ENCODE measurements at places on chromosomes 6 and 20.

GRCh38 chr20:53179749-53180148, 207.6 kb downstream of the TSHZ2 start:
- no peak for DNase-seq

GRCh38 chr6:135901774-135902524, 50.4 kb downstream of the PDE7B start:
- DNase-seq = no peak

GRCh38 chr20:47117773-47118172, 223.1 kb downstream of the EYA2 start:
- DNase-seq = no peak

DNA sequence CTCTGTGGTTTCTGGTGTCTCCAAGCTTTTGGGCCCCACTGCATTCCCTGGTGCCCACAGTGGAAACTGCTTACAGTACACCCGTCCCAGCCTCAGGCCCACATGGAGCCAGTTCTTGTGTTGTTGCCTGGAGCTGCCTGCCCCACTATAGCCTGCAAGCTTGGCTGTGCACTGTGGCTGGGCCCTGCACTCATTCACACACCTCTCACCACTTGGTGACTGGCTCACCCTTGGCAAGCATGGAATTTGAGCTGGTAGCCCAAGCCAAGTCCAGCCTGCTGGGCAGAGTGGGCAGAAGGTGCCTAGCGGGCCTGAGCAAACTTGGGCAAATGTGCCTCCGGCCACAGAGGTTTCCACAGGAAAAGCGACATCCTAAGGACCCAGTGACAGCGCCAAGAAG, 472.3 kb downstream of the MMUT start:
- no peak for DNase-seq

- DNase-seq = no peak
Measured at GRCh38 chr6:121651420-121651819, 216.0 kb downstream of the GJA1 start.

DNA sequence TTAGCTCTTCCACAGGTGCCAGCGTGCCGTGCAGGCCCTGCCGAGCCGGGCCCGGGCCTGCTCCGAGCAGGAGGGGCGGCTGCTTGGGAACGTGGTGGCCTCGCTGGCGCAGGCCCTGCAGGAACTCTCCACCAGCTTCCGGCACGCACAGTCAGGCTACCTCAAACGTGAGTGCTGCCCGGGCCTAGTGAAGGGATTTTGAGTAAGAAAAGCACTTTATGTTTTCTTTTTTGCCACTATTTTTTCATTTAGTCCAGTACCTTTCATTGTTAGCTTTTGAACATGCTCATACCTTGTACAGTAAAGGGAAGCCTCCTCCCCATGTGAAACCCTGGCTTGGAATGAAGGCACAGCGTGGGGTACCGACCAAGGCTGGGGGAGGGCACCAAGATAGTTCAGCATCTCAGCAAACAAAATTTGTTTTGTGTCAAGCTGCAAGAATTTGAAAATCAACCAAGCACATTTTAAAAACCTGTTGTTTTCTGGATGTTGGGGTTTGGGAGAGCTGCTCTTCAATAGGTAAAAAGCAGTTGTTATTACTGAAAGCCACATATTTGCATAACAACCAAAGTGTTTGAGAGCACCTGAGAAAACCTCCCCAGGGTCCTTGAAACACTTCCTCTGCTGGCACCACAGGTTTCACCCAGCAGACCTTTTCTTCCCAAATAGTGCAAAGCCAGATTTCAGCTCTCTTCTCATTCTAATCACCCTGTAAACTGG, 18.4 kb downstream of the STX16 start:
- DNase-seq = no peak

GRCh38 chr20:17885544-17885943, 83.0 kb downstream of the SNX5 start:
- DNase-seq = no peak

- DNase-seq = peak; percentile 10
Measured at GRCh38 chr6:16409531-16410441, 171.4 kb downstream of the GMPR start.

DNA sequence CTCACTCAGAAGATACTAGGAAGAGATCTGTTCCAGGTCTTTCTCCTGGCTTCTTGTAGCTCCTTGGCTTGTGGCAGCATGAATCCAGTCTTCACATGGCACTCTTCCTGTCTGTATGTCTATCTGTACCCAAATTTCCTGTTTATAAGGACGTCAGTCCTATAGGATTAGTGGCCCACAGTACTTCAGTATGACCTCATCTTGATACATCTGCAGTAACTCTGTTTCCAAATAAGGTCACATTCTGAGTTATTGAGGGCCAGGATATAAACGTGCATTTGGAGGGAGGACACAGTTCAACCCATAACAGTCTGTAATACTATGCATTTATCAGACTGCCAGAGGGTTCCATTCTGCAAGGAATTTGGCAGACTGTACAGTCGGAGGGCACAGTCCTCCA, 57.6 kb upstream of the DYNLRB1 start:
- DNase-seq = no peak

DNA sequence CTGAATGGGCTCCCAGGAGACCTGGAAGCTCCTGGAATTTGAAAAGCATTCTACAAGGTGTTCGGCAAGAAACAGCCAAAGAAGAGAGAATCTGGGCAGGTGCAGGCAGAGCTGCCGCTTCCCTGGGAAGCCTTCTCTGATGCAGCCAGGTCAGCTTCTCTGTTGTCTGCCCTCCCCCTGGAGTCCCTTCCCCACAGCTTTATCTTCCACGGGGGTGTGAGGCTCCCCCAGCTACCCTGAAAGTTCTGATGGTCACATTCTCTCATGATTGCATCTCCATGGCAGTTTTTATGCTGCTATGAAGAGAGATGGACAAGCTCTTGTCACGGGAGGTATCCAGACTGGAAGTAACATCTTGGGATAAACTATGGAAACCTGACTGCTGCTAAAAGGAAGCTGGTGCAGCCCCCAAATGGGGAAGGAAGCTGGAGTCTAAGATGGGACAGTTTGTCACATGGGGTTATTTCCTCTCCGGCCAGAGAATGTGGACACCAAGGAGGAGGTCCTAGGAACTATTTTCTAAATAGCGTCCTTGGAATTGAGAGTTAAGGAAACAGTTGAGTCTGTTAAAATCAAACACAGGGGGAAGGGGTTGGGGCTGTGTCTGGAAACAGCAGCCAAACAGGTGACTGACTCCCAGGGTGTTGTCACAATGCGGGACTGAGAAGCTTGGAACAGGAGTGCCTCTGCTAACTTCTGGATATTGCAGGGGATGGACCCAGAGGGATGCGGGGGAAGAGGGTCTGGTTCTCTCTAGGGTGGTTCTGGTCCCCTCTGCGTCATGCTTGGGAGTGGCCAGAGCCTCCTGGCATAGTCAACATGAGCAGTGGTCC, 91.1 kb downstream of the ASXL1 start:
- DNase-seq = no peak

GRCh38 chr20:49914310-49915117, 815 bp downstream of the SPATA2 start:
- DNase-seq = no peak

DNA sequence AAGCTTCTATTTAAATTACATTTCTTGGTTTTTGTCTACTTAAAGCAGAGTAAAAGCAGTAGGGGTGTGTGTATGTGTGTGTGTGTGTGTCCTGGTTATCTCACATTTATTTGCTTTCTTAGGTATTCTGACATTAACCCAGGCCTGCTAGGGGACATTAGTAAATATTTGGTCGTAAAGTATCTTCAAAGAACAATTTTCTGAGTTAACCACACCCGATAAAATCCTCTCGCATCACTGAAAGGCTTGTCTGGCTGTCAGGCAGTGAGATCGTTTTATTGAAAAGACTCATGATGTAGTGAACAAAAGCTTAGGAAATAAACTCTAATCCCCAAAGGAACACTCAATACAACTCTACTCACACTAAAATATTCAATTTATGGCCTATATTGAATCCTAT, 77.9 kb downstream of the ZNF217 start:
- no peak for DNase-seq

- DNase-seq = no peak
Measured at GRCh38 chr6:4603291-4603690, 172.9 kb upstream of the CDYL start.

DNA sequence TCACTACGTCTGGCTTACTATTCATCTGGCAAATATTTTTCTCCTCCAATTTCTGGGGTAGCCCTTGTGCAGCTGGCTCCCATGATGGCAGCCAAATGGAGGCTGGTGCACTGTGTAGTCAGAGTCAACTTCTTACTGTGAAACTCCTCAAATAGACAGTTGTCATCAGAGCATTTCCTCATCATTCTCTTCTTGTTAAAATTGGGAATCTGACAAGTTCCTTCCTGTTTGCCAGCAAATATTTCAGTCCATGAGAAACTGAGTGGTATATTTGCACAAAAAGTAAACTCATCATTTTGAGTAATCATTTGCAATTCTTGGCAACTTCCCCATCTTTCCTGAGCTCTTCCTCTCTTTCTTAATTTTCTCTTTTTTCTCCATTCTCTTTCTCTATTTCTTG, 394.9 kb upstream of the RGS17 start:
- no peak for DNase-seq

- DNase-seq = no peak
Measured at GRCh38 chr6:157962601-157963302, 18.9 kb upstream of the SYNJ2 start.

DNA sequence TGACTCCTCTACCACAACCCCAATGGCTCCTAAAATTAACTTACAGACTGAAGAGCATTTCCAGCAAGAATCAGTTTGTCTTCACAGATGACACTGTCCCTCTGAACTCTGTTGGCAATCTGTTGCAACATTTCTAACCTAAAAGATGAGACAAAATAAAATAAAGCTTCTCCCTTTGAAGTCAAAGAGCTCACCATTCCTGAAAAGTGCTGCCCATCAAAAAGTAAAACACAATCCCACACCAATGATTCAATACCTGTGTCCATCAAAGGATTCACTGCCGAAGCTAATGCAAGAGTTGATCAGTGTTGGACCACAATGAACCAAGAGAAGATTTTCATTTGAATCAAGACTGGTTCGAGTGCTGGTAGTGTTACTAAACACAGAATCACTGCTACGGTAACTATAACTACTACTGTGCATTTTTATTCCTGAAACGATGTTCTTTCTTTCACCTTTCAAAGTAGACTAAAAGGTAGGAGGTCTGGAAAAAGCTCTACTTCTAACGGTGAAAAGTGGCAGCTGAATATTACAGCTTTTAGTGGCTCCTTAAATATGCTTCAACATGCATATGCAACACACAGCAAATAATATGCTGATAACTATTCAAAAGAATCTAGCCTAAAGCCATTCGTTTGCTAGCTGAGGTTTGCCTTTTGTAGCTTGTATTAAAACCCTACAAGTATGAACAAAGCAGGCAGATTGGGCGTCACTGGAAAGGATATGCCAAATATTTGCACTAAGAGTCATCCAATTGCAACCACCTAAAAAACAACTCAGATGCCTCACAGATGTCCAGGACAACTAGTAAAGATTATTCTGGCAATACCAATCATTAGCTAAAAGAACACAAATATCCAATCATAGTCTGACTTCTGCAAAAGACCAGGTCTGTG, at the start of gene DST:
DST (minus strand) TSS at position 524 of the 896 bp plus-strand sequence.
- no peak for DNase-seq

DNA sequence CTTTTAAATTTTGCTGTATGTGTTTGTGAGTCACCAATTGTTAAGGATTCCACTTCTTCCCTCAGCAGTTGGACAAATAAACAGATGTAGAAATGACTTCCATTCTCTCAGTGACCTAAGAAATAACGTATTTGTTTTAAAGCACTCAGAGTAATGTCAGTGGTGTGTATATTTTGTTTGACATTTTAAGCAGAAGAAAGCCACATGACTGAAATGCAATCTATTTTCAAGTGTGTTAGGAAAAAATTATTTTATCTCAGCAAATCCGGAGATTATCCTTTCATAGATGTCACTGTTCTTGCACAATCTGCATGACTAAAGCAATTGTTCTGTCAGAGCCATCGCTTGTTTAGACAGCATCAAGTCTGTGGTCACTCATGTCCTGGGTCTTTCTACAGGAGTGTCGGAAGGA, 77.1 kb downstream of the JAG1 start:
- DNase-seq = no peak

DNA sequence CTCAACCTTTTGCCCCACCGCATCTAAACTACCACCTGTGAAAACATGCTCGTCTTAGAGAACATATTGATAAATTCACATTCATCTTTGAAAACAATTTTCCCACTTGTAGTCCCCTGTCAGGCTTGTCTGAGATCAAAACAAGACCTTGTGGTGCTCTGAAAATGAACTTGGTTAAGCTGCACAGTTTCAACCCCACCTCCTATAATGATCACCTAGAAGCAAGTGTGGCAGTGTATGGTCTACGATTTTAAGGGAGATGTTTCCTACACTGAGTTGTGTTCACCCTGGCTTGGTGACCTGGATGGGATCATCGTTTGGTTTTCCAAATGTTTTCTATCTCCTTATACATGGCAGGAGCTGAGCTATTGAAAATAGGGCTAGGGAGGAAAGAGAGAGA, 539.4 kb downstream of the DOK5 start:
- no peak for DNase-seq

DNA sequence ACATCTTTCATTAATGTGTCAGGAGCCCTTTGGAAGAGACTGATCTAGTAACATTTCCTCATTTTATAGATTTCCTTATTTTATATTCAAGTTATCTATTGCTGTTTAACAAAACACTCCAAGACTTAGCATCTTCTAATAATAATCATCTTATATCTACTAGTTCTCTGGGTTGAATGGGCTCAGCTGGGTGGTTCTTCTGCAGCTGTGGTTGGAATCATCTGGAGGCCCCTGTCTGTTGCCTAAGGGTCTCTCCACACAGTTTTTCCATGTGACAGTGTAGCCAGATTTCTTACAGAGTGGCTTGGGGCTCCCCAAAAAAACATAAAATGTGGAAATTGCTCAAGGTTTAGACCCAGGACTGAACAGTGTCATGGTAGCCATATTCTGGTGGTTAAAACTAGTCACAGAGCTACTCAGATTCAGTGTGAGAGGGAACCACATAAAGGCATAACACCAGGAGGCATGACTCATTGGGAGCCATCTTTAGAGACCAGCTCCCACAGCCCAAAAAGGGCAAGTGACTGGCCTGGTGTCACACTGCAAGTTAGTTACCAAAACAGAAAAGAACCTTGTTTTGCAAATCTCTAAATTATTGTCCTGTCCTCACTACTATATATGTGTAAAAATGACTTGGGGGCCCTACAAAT, 11.5 kb downstream of the SLC2A10 start:
- no peak for DNase-seq

GRCh38 chr20:11976966-11977365, 59.3 kb downstream of the BTBD3 start:
- DNase-seq = no peak

- no peak for DNase-seq
Measured at GRCh38 chr6:45148278-45148677, 179.9 kb upstream of the RUNX2 start.

- DNase-seq = no peak
Measured at GRCh38 chr6:136487759-136488425, 62.3 kb downstream of the MAP7 start.

- DNase-seq = no peak
Measured at GRCh38 chr6:143313163-143313562, 137.3 kb downstream of the ADAT2 start.

DNA sequence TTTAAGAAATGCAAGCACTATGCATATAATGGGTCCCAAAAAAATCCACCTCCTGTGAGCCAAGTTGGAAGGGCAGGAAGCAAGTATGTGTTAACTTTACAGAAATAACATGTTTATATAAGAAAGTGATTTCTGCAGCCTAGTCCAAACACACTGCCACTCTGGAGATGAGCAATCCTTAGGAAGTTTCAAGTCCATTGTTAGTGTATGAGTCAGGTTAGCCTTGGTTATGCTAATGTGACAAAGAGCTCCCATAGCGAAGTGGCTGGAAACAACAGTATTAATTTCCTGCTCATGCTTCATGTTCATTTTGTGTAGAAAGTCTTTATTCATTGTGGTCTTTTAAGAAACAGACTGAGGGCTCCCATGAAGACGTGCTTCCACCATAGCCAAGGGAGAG, 121.4 kb downstream of the TBXT start:
- no peak for DNase-seq
